Stimulated activated CD8-positive, alpha-beta memory T cell treated with anti-CD3 and anti-CD28 coated beads, Interleukin-4, amount 100 ng/mL, for 1 hour (primary cell): ENCODE measurements at places on chromosomes 2 and 18.

GRCh38 chr2:42770288-42771131 lies 6.6 kb upstream of the OXER1 start:
- no peak for DNase-seq

DNA sequence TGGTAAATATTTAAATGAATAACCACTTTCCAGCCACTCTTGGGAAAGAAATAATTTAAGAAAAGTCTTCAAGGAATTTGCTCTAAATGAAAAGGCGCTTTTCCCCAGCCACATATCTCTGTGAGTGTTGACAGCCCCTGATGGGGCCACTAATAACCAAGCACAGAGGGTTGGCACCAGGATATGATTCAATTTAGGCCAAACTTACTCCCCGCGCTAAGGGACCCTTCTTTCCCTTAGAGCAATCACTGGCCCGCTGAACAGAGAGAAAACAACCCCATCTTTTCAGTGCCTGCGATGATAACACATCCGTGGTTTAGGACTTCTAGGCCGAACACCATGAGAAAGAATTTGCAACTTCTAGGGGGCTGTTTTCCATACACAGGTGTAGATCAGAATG lies 310.8 kb downstream of the EIPR1 start:
- DNase-seq: no peak

DNA sequence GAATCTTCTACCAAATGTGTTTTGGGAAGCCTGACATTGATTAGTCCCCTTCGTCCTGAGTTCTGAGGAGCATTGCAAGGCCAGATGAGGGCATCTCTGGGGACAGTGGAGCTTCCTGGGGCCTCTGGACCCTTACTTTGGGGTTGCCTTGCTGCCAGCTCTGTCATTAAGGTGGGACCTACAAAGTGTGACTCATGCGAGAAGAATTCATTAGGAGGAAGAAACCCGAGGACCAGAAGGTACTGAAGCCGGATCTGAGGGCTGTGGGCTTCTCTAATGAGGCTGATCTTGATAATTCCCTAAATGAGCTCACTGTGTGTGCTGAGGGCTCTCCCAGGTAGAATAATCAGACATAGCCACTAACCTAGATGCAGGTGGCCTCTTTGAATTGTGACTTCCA lies 695 bp upstream of the SCYGR2 start:
- DNase-seq: no peak

DNA sequence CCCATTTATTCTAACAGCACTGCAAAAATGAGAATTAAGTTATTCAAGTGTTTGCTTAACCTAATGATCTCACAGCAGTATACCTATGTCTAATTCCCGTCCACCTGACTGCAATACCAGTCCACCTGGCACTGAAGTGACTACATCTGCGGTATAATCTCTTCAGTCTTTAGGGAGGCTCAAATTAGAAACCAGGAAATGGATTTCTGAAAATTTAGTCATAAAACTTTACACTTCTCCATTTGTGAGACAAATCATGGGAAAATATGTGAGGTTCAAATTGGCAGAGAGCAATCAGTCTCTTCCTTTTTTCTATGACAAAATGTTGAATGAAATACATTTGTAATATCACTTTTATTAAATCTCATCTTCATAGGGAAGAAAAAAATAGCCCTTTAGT lies 33.0 kb downstream of the FTCDNL1 start:
- DNase-seq: no peak

GRCh38 chr2:125684932-125685331 lies 971.0 kb upstream of the GYPC start:
- DNase-seq: no peak

- no peak for DNase-seq
Observed at GRCh38 chr2:172735582-172736423, at the start of gene RAPGEF4. TSS of gene RAPGEF4 (plus strand) at chr2:172735845. CDS start at chr2:172735984, 139 bp downstream.

- no peak for DNase-seq
Observed at GRCh38 chr2:20916604-20917286, 93.8 kb upstream of the LDAH start.

- no peak for DNase-seq
Observed at GRCh38 chr2:63425606-63426005, 162.7 kb downstream of the WDPCP start.

- no peak for DNase-seq
Observed at GRCh38 chr2:139477618-139478017, 697.4 kb upstream of the NXPH2 start.

DNA sequence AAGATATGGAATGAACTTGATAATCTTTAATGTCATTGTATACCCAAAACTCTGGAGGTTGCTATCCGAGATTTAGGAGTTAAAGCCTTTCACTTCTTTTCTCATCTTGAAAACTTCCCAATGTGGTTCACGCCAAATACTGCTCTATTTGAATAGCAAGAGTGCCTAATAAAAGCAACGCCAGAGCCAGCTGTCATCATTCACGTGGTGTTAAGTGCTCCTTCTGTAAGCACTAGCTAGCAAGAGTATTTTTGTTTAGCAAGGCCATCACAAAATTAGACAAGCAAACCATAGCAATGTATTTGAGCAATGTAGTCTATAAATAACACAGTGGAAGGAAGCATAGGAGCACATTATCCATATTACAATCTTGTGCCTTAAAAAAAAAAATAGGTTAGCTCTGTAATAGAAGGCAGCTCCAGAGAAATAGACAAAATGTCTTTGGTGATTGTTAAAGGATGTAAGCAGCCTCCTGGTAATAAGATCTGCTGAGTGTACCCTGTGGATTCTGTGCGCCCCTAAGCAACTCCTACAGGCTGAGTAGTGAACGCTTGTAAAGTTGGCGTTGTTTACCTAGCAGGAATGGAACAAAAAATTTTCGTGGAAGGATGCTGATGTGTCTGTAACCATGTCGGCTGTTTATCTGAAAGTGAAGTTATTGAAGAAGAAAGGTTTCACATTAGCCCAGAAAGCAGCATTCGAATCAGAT lies 518.0 kb downstream of the CNTNAP5 start:
- no peak for DNase-seq

DNA sequence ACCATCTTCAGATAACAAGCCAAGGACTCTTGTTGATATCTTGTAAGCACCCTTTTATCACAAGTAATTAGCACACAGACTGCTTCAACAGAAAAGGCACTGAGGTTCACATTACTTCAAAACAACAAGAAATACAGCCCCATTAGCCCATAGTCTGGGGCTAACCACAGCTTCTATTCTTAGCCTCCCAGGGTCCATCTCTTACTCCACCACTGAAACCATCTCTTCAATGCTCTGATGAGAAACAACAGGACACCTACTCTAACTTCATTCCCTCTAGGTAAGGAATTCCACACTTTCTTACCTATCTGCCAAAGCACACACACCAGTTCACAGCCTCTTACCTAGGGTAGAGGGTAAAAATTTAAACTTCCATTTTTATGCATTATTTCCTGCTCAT lies 26.4 kb upstream of the CYTIP start:
- DNase-seq: no peak
